ENCODE measurements at places on chromosomes 6 and 20.

DNA sequence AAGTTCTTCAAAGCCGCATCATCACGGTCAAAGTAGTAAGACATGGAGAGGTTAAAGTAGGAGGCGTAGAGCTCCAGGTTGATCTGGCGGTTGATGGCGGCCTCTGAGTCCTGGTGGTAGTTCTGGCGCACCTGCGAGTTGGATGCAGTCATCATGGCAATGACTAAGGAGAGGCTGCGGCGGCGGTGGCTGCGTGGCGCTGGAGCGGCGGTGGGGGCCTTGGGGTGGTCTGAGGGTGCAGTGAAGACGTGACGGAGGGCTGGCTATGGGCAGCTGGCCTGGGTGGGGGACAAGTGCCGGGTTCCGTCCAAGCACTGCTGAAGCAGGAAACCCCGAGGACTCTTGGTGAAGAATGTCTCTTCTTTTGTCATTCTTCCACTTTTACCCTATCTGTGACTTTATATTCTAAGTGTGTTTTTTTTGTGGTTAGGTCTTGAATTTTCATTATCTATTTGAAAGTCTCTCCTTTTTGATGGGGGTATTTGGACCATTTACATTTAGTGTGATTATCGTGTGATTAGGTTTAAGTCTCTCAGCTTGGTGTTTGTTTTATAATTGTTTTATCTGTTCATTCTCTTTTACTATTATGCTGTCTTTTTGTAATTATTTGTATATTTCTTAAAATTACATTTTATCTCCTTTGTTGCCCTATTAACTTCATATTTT lies 94.6 kb downstream of the TFAP2B start:
- DNase-seq = no peak

GRCh38 chr6:27135087-27135657 lies 112.3 kb upstream of the PRSS16 start:
- DNase-seq = no peak

DNA sequence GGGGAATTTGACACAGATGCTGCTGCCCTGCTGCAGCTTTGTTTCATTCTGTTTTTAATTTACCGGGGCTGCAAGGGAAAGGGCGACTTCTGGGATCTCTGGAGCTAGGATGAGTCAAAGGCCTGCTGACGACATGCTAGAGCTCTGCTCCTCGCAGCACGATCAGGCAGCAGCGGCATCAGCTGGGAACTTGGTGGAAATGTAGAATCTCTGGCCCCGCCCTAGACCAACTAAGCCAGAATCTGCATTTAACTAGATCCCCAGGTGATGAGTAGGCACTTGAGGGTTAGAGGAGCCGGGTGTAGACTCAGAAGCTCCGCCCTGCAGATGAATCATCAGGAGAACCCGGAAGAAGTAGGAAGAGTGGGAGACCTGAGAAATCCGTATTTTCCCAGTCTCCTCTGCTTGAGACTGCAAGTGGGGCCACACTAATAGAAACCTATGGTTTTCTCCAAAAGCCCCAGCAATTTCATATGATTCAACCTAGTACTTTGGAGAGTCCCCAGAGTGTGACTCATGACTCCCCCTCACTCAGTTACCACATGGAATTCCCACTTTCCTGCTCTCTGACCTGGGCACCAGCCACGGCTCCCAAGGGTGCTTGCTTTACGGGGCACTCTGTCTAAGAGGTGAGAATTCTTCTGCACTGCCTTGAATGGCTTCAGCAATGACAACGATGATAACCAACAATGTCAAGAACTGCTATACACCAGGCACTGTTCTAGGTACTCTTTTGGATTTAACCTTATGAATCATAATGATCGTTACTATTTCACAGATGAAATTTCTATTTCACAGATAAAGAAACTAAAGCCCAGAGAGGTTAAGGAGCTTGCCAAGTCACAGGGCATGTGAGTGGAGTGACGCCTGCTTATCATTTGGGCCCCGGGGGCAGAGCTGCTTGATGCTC lies 18.1 kb downstream of the TUBB2B start:
- peak; percentile 96 for DNase-seq

DNA sequence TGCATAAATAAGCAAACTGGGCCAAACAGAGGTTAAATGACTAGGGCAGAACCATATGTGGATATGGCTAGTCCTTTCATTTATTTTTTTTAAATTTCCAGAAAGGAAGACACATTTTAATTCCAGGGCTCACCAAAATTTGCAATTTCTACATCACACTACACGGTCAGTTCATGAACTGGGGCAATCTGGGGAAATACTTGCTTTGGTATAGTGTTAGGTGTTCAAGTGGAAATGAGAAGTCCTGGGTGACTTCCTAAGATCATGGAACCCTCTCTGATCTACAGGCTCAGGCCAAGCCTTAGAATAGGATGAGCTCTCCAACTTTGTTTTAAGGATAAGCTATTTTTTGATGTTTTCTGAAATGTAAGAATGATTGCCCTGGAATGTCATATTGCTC lies 128.6 kb upstream of the SPACA1 start:
- no peak for DNase-seq

- no peak for DNase-seq
Observed at GRCh38 chr20:58745391-58745790, 52.8 kb downstream of the NPEPL1 start.

- no peak for DNase-seq
Observed at GRCh38 chr20:57609086-57609841, 11.0 kb downstream of the ZBP1 start.

DNA sequence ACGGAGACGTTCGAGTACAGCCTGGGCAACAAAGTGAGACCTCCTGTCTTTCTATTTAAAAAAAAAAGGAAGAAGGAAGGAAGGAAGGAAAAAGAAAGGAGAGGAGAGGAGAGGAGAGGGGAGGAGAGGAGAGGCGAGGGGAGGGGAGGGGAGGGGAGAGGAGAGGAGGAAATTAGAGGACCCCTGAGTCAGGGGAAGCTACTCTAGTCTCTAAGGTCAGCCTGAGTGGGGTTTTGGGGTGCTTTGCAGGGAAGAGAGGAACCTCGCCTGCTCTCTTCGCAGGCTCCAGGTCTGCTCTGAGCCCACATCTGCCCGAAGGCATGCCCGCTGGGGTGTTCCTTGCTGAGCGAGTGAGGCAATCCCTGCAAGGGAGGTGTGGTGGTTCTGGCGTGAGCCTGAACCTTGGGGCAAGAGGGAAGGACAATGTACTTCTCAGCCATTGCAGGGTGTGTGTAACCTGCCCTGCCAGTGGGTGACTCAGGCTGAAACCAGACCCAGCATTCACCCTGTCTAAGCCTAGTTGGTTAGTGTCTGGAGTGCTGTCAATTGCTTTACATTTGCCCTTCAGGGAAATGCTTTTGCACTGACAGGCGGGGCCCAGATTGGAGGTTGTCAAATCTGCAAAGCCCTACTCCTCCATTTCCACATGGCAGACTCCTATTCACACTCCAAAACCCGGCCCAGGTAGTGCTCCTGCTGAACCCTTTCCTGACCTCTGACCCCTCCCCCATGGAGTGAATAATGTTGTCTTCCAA lies 15.3 kb upstream of the MMP9 start:
- DNase-seq = peak; percentile 15

- DNase-seq = no peak
Observed at GRCh38 chr20:59692139-59692538, 87.8 kb downstream of the PHACTR3 start.

- DNase-seq = no peak
Observed at GRCh38 chr6:111583986-111584385, 21.7 kb downstream of the TRAF3IP2 start.

DNA sequence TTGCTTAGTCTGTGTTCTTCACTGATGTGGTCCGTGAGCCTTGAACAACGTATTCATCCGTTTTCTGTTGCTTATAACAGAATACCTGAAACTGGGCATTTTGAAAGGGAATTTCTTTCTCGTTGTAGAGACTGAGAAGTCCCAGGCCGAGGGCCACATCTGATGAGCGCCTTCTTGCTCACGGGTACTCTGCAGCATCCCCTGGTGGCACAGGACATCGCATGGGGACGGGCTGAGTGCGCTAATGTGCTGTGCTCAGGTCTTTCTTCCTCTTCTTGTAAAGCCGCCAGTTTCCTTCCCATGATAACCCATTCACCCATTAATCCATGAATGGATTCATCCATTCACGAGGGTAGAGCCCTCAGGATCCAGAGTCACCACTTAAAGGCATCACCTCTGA lies 161.0 kb downstream of the NFATC2 start:
- no peak for DNase-seq

GRCh38 chr6:156028335-156029131 lies 572.9 kb upstream of the NOX3 start:
- peak; percentile 52 for DNase-seq

GRCh38 chr6:7183707-7184106 lies 75.9 kb downstream of the RREB1 start:
- no peak for DNase-seq

- DNase-seq = peak; percentile 46
Observed at GRCh38 chr6:11767458-11767857, 11.1 kb downstream of the ADTRP start.

GRCh38 chr20:36541227-36541767 lies at the start of gene MYL9:
Gene MYL9 (plus strand): TSS chr20:36541519. CDS start chr20:36544885, 3,366 bp downstream.
- DNase-seq = peak; percentile 82

DNA sequence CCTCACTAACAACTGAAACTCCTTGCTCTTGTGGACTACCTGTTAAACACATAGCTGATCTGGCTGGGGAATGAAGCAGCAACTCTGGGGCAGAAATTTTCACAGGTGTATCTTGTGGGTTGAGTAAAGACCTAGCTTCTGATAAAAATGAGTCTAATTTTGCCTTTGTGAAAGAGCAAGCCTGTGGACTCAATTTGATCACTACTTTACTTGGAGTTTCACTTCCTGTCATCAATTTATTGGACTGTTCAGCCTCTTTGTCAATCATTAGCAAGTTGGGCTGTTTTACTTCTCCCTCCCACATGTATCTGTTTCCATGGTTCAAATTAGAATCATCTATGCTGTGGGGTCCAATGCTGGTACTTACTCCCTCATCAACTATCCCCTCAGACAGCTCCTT lies 29.6 kb upstream of the CRIP3 start:
- no peak for DNase-seq

GRCh38 chr6:29909985-29910384 lies 32.3 kb upstream of the HLA-A start:
- no peak for DNase-seq

- DNase-seq = no peak
Observed at GRCh38 chr6:99603421-99604165, 3.0 kb upstream of the PRDM13 start.

GRCh38 chr6:98975421-98975820 lies 27.7 kb upstream of the FBXL4 start:
- no peak for DNase-seq

GRCh38 chr6:153123801-153124200 lies 7.3 kb downstream of the RGS17 start:
- DNase-seq = no peak

GRCh38 chr6:129744201-129744879 lies 34.4 kb upstream of the ARHGAP18 start:
- peak; percentile 92 for DNase-seq

Data from mesenchymal stem cell (in vitro differentiated cells and primary cell).